ENCODE measurements at places on chromosomes 2 and 18.

GRCh38 chr2:159875083-159875482 lies 77.1 kb upstream of the CD302 start:
- no peak for DNase-seq

- no peak for DNase-seq
Measured at GRCh38 chr18:36867056-36867455, 38.1 kb downstream of the KIAA1328 start.

GRCh38 chr18:52903857-52904256 lies 563.9 kb downstream of the DCC start:
- no peak for DNase-seq

- DNase-seq: no peak
Measured at GRCh38 chr2:199680482-199680881, 170.5 kb downstream of the FTCDNL1 start.

GRCh38 chr2:98492441-98492840 lies 47.8 kb downstream of the INPP4A start:
- DNase-seq: no peak

Measured in activated T-cell treated with anti-CD3 and anti-CD28 coated beads for 1 hour (primary cell).